Stimulated activated naive CD4-positive, alpha-beta T cell (primary cell): ENCODE measurements at places on chromosomes 7 and 10.

GRCh38 chr7:74289659-74290552 lies 699 bp downstream of the CLIP2 start:
- DNase-seq = peak; percentile 36

DNA sequence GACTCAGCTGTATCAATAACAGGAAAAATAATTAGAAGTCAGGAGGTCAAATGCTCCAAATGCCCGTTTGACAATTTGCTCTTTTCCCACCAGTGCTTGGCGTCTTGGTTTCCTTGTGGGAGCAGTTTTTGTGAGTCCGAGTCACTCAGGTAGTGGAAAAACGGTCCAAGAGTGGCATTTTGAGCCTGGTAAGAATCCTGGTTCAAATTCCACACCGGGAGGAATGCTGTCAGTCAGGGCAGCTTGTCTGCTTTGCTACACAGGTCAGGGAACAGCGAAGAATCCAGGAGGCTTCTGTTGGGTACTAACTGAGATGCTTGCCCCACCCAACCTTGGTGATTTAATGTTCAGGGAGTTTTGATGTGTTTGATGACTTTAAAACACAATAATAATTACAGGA lies 209.5 kb downstream of the HERPUD2 start:
- no peak for DNase-seq

DNA sequence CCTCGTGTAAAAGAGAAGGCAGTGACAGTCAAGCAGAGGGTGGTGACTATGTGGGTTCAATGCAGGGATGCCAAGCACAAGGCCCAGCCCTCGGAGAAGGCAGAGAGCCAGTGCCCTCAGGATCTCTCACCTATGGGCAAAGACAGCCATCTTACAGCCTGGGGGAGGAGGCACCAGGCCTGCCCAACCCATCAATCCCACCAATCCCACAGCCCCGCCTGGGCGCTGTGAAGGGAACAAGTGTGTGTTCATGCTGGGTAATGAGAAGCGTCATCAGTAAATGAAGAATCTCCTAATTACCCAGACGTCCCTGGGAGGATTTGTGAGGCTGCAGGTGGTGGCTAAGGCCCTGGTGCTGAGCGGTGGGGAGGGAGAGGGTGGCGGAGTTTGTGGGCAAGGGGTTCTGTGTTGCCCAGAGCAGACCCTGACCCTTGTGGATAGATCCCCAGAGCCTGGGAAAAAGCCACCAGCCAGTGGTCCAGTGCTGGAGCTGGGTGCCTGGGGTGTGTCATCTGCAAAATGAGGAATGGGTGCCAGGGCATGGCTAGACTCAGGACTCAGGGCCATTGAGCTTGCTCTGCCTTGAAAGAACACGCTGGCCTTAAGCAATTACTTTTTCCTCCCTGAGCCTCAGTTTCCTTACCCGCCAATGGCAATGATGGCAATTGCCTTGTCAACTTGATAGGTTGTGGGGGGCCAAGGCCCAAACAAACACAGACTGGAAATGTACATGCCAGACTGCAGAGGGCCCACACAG lies 128.1 kb upstream of the UNC5B start:
- DNase-seq = no peak

GRCh38 chr7:130896898-130897514 lies 163.0 kb upstream of the KLF14 start:
- DNase-seq = peak; percentile 54

DNA sequence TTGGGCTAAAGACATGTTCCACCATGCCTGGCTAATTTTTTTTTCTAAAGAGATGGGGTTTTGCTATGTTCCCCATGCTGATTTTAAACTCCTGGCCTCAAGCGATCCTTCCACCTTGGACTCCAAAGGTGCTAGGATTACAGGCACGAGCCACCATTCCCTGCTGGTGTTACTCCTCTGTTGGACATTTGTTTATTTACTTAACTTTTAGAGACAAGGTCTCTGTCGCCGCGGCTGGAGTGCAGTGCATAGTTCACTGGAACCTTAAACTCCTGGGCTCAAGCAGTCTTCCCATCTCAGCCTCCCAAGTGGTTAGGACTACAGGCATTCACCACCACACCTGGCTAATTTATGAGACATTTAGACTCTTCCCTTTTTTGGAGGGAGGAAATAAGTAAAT lies 38.9 kb downstream of the CCAR1 start:
- no peak for DNase-seq

DNA sequence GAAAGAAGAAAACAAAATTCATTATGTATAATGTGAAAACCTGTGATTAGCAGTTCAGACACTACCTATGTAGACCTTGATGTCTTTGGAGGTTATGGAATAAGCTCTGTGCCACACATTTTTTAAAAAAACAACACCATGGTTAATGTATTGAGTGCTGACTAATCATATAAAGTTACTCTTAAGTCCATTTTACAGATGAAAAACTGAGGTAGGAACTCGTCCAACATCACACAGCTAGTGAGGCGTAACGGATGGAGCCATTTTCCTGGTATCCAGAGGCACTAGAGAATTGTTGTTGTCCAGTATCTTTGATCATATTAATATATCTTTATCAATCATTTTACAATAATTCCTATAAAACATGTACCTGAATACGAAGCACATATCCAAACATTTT lies 67.5 kb downstream of the MINDY3 start:
- DNase-seq = no peak

DNA sequence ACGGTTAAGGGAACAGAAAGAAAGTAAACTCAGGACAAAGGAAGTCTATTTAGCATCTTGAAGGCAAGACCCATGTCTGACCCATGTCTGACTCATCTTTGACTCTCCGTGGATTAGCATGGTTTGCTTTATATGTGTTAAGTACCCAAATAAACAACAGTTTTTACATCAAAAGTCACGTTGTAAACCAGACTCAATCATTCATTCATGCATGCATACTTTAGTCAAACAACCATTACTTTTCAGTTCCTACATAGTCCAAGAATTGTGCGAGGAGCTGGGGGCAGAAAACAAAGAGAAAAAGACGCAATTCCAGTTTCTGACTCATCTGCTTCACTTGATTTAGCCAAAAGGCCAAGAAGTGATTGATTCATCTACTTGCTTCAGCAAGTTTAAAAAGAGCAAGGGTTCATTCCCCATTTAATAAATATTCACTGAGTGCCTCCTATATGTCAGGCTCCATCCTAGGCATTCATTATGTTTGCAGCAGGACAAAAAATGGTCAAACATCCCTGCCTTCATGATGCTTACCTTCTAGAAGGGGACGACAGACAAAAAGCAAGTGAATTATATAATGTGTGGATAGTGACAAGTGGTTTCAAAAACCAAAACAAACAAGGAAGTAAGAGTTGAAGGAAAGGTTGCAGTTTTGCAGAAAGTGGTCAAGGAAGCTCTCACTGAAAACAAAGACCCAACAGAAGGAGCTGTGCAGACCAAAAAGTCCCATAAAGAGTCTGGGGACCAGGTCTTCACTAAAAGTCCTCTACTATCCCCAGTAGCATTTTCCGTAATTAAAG lies 116.2 kb downstream of the FAM107B start:
- DNase-seq = no peak

- no peak for DNase-seq
These were observed 43.8 kb upstream of the ZNF438 start for GRCh38 chr10:31075434-31075833.

DNA sequence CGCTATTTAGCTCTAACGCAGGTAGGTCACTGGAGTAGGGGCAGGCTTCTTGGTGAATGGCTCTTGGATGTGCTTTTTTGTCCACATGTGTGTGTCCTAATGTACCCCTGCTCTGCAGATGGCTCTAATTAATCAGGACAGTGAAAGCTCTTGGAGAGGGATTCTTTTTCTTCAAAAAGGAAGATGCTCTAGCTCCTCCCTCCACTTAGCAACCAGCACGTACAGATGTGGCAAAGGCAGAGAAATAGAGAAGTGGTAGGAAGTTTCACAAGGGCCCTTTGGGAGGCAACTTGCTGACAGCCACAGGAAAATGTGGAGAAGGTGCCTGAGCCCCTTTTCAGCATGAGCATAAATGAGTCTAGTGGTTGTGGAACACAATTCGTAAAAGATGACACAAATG lies 221.7 kb downstream of the PLXNA4 start:
- no peak for DNase-seq

DNA sequence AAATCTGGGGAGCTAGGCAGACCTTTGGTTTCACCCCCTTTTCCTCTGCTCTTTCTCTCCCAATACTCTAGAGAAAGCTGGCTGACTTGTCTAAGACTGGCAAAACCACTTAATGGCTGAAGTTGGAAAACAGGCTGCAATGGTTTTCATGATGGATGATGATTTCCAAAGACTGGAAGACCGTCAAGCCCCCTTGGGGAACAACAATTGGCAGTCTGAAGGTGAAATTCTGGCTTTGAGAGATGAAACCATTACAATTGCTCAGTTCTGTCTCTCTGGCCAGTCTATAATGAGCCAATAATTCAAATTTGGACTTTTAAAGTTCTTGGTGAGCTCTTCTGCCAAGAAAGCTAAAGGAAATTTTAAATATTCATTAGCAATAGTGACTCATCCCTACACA lies 680.5 kb downstream of the PARD3 start:
- DNase-seq = no peak

DNA sequence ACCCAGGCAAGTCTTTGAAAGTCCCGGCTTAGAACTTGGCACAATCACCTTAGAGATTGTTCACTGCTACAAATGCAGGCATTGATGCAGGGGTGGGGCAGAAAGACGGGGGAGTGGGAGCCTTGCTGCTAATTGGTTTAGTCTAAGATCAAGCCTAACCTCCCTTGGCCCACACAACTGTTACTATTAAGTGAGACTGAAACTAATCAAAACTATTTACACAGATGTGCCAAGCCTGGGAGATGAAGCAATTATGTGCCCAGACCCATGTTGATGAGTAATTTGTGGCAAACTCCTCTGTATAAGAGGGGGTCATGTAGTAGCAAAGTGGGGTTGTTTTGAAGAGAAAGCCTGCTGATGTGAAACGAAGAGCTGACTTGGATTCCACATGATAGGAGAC lies 178.2 kb upstream of the ITGB1 start:
- no peak for DNase-seq
